NCI-H1092 treated with DMSO at 0.1 percent for 48 hours (cell line): ENCODE measurements at places on chromosomes 4 and X.

DNA sequence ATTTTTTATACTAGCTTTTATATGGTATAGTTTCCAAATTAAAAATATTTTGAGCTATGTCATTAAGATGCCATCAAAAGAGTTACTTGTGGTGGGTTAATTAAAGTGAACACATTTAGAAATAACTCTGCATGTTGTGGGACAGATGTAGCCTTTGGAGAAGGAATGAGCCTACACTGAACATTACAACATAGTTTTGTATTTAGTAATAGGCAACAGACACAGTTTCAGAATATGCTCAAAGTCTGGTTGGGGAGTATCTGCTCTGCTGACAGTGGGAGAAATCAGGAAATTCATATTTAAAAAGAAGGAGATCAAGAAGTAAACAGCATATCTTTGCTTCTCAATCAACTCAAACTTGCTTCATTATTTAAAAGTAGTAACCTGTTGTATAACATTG, 23.7 kb downstream of the EMCN start:
- no peak for DNase-seq

DNA sequence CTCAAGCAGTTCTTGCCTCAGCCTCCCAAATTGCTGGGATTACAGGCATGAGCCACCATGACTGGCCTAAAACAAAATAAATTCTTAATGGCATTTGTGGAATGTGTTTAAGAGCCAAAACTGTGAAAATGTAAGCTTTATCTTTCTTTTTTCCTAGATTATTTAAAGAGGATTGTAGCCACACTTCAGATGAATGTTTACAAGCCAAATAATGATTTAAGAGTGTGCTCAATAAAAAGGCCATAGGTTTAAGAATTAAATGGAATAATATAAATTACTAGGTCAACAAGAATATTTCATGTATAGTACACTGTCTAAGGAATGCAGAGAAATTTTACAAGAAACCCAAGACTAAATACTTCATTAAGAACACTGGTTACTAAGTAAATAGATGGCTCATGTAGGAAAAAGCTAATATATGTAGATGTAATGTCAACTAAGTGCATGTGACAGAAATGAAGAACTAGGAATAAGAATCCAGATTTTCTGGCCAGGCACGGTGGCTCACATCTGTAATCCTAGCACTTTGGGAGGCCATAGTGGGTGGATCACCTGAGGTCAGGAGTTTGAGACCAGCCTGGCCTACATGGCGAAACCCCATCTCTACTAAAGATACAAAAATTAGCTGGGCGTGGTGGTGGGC, 21.3 kb upstream of the UGDH start:
- no peak for DNase-seq

DNA sequence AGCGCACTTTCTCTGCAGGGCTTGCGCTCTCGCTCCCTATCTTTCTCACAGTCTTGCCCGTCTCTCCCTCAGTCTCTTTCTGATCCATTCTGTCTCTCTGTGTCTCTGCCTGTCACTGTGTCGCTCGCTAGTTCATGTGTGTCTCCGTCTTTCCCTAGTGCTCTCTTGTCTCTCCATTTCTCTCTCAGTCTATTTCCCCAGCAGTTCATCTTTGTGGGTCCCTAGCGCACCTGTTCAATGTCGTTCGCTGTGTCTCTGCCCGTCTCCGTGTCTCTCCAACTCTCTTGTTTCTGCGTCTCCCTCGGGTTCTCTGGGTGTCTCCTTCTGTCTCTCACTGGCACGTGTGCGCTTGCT, 1.5 kb downstream of the GPR101 start:
- no peak for DNase-seq

- DNase-seq, result no peak
These were observed 77.6 kb upstream of the ETNPPL start for GRCh38 chr4:108840426-108840975.

DNA sequence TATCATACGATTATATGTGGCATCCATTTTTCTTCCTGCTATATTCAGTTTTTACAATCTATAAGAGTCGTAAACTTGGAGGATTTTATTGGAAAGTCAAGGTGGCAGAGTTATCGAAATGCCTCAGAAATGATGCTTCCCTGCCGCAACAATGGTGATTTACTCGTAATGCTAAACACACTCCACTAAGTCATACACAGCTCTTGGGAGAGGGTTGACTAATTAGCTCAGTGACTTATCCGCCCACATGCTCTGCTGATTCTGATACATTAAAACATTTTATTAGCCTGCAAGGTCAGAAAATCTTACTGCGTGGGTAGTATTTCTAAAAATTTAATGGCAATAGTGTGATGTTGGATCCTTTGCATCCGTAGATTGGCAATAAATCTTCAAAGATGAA, 420.1 kb downstream of the ARAP2 start:
- DNase-seq, result no peak

GRCh38 chr4:36243355-36244256, 708 bp downstream of the ARAP2 start:
- no peak for DNase-seq

GRCh38 chr4:186241616-186242015, 14.3 kb downstream of the KLKB1 start:
- DNase-seq, result no peak

DNA sequence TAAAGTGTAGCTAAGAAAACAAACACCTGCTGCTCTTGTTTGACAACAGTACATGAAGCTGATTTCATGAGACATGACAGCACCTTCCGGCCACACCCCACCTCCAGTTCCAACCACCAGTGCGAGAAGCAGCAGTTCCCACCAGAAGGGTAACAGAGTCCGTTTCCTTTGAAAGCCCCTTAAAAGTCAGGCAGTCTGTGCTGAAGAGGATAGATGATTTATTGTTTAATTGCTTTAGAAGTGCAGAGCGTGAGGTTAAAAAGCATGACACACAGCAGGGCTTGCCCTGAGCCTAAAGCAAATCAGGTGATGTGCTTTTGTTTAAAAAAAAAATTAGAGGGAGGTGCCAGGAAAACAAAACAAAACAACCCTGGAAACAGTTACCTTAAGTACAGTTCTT, 82.6 kb downstream of the HADH start:
- DNase-seq, result no peak

- DNase-seq, result no peak
These were observed 26.7 kb upstream of the C1QTNF7 start for GRCh38 chr4:15400981-15401671.

GRCh38 chr4:124097447-124097846, 615.1 kb downstream of the ANKRD50 start:
- no peak for DNase-seq

DNA sequence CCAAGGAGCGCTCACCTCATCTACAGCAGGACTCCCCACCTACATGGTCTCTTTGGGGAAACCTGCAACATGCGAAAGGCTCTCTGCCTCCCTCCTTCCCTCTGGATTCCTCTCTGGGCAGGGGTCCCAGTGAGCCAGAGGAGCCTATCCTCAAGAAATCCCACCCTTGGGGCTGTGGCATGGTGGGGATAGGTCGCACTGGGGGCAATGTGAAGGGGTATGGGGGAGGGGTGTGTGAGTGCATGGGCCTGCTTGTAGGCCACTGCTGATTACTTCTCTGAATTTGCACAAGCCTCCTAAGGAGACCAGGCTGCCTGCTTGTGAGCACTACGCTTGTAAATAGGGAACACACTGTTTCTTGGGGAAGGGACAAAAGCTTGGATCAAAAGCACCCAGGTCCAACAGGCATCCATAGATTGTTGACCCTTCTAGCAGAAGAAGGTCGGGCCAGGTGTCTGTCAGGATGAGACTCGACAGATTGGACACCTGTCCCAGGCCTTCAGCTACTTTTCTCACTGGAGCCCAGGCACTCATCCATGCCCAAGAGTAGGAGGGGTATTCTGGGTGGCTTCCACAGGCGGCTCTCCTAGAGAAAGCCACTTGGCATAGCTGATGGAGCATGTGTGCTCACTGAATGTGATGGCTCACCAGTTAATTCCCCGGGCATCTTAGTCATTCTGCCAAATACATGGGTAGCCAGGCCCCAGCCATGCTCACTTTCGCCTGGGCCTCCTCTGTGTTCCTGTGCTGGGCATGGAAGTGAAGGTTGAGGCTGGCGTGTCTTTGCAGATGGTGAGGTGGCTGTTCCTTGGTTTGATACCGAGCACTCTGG, 75.0 kb downstream of the NBDY start:
- no peak for DNase-seq

DNA sequence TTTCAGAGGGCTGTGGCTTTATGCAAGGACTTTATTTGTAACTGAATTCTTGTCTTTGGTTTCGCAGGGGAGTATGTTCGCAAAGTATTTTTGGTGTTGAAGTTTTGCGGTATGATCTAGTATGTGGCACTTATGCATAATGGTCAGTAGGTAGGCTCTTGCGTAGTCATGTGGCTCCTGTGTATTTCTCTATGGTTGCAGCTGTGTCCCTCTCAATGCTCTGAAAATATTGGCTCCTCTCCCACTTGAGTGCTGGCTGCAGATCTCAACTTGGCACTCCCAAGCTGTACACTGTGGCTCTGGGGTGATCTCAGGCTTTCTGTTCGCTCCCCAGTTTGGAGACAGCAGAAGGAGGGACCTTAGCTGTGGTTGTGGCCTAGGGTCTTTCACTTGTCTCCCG, 24.8 kb downstream of the ARMCX5 start:
- DNase-seq, result no peak

GRCh38 chr4:5900844-5901243, 8.0 kb upstream of the CRMP1 start:
- DNase-seq, result no peak

DNA sequence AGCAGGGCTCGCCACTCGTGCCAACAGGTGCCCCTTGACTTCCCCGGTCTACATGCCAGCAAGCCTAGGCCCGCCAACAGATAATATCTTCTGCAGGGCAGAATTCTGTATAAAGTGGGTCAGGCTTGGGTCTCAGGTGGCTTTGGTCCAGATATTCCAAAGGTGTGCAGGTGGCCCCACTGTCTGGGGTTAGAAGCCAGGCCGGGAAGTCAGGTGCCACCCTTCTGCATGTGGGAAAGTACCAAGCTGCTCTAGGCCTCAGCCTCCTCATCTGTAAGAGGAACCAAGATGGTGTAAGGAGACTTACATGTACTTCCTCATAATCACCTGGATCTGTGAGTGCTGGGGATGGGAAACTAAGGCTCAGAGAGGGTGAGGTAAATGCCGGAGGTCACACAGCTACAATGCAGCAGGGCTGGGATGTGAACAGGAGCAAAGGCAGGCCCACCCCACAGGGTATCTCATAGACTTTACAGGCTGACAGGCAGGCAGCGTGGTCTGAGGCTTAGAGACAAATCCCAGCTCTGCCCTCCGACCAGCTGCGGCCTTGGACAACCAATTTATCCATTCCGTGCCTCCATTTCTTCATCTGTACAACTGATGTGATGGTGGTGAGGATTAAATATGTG, 35.9 kb downstream of the WDR1 start:
- DNase-seq, result no peak

GRCh38 chr4:56787380-56787779, 34.1 kb downstream of the SPINK2 start:
- DNase-seq, result no peak

DNA sequence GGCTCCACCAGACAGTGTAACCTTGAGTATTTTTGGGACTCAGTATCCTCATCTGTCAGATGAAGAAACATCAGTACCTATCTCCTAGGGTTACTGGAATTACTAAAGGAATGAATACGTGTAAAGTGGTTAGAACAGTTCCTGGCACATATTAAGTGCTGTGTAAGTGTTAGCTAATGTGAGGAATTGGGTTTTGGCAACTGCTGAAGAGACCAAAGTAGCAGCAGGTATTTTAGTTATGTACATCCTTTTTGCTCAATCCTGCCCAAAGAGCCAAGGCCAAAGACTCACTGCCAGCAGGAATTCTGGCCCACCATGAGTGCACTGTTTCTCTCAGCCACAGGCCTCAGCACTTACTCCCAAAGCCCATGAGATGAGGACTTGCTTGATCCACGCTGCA, 16.7 kb upstream of the MCF2 start:
- DNase-seq, result no peak

DNA sequence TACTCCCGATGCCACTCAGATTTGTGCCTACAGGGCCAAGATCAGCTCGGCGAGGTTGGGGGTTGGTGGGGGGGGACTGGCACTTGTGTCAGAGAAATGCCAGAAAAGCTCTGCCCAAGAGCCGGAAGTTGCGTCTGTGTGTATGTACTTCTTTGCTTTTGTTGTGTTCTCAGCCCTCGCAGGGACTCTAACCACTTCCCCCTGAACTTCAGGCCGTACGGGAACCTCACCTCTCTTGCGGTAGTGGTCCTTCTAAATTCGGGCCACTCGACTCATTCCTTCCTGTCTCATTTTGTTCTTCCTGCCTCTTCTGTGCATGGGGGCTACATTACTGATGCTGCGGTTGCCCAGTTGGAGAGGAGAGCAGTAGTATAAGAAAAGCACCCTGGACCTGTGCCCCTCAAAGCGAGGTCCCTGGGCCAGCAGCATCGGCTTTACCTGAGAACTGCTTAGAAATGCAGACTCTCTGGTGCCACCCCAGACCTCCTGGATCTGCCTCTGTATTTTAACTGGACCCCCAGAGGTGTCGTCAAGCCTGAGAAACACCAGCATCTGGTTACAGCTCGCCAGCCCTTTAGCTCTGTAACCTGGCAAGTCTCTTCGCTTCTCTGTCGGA, 146.3 kb upstream of the RPS6KA3 start:
- DNase-seq, result no peak

- DNase-seq, result no peak
These were observed 34.1 kb downstream of the TBC1D1 start for GRCh38 chr4:37924946-37925345.

GRCh38 chr4:101158507-101158906, 188.8 kb downstream of the PPP3CA start:
- no peak for DNase-seq

DNA sequence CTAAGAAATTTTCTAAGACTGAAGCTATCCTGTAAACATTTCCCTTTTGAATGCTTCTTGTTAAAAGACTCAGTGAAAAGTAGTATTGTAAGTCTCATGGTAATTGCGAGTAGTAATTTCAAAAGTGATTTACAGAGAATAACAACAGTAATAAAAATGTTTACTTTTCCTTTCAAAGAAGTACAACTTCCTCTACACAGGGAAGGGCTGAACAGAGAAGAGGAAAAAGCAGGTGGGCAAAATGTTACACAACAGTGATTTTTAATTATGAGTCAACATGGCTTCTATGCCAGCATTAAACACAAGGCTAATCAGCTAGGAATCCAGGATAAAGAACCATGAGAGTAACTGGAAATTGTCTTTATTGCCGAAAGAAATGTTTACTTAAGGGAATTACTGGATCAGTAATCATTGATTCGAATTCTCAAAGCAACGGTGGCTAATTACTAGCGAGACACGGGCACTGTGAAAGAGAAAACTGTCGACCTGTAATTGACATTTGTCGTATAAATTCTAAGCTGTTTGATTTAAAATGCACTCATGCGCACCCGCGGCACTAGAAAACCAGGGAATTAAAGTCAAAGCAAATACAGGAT, 15.4 kb downstream of the UTP3 start:
- peak; percentile 83 for DNase-seq

GRCh38 chr4:173264684-173265185, 69.4 kb downstream of the HMGB2 start:
- peak; percentile 77 for DNase-seq

- DNase-seq, result no peak
These were observed 40.9 kb upstream of the XK start for GRCh38 chrX:37644381-37645305.
